ENCODE measurements at places on chromosomes 11 and 22.

DNA sequence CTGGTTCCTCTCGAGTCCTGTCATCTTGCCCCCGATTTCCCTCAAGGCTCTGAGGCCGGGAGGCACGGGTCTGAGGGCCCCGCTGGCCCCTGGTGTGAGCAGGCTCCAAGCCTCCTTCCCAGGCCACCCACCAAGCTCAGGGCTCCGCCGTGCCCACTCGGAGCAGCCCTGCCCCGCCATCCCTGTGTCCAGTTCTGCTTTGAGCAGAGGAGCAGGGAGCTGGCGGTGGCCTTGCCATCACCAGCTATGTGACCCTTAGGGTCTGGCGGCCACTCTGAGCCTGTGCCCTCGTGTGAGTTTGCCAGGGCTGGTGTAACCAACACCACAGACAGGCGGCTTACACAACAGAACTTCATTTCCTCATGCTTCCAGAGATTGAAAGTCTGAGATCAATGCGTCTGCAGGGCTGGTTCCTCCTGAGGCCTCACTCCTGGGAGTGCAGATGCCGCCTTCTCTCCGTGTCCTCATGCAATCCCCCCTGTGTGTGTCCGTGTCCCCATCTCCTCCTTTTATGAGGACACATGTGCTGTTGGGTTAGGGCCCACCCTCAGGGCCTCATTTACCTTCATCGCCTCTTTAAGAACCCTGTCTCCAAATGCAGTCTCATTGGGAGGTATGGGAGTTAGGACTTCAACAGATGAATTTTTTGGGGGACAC lies 36.5 kb upstream of the CELSR1 start:
- DNase-seq: no peak

DNA sequence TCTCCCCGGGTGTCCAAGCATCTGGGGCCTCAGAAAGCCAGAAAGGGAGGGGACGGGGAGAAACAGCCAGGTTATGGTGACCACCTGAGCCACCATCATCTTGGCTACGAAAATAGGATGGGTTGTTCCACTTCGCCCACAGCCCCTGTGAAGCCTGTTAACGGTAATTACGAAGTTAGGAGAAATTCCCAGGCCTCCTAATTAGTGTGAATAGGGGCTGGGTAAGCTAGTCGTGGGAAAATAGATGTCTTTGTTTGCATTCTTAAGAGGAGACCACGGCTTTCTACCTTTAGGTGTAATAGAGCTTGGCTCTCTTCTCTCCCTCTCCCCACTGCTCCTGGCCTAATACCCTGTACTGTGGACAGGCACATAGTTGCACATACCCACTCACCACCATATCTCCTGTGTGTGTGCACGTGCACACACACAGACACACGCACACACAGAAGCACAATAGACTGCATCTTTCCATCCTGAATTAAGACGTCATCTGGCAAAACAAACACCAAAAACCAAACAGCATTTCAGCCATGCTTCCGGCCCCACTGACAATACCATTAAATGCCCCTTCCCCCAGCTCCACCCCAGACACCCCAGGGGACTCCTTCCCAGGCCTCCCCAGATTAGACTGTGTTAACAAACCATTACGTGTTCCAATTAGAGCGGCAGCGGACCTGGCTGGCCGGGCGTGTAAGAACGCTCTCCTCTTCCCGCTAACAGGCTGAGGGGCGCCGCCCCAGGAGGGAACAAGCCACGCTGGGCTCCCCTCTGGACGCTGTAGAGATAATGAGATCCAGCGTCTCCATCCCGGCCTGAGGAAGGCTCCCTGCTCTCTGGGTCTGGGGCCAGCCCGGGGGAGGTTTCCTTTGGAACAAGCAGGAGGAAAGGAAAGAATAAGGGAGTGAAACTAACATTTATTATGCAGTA lies 72.8 kb downstream of the TP53I11 start:
- no peak for DNase-seq

GRCh38 chr22:36464715-36465231 lies 16.7 kb downstream of the TXN2 start:
- no peak for DNase-seq

GRCh38 chr11:47257517-47258316 lies at the start of gene NR1H3:
TSS of gene NR1H3 (plus strand) at chr11:47257996. CDS start at chr11:47259217, 1,221 bp downstream.
- DNase-seq: no peak

- DNase-seq: no peak
Measured at GRCh38 chr11:117822074-117823033, 2.2 kb downstream of the FXYD2 start.

DNA sequence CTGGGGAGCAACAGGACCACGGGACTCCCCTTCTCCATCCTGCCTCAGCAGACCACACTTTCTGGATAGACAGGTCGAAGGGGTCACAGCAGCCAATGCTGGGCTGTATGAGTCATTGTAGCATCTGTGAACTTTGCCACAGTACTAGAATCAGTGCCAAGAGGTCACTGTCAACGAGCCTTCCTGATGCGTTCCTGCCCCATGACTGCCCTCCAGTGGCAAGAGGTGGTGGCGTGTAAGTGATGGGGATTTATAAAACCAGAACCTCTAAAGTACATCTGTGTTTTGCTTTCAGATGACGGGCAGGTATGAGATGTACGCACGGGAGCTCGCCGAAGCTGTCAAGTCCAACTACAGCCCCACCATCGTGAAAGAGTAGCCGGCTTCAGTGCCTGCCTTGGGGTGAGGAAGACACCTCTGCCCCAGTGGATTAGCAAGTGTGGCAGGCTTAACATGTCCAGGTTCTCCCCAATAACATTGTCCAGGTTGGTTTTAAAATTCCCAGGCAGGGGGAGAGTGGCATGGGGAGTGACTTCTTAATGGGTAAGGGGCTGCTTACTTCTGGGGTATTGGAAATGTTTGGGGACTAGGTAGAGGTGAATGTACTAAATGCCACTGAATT lies 29.4 kb downstream of the GUCD1 start:
- DNase-seq: no peak

- no peak for DNase-seq
Measured at GRCh38 chr22:32854351-32854804, 52.9 kb downstream of the TIMP3 start.

GRCh38 chr22:24137595-24137994 lies 43.7 kb upstream of the SUSD2 start:
- no peak for DNase-seq

GRCh38 chr22:42134100-42135020 lies 3.8 kb upstream of the CYP2D6 start:
- DNase-seq: no peak

GRCh38 chr11:69818231-69818602 lies 999 bp downstream of the FGF3 start:
- no peak for DNase-seq

- DNase-seq: no peak
Measured at GRCh38 chr22:37905534-37906363, at the start of gene MICALL1. TSS of gene MICALL1 (plus strand) at chr22:37906297. CDS start at chr22:37906423, 126 bp downstream.

DNA sequence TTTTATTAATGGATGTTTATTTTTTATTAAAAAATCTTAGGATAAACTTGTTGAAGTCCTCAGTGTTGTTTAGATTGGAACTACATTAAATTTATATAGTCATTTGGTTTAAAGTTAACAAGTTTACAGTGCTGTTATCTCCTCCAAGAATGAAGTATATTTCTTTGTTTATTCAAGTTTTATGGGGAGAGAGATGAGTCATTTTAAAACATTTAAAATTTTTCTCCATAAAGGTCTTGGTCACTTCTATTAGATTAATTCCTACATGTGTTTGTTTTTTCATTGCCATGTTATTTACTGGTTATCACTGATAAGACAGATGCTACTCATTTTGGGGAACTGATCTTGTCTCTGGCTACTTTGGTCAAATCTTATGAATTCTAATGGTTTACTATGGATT lies 429.6 kb downstream of the METTL15 start:
- DNase-seq: no peak

DNA sequence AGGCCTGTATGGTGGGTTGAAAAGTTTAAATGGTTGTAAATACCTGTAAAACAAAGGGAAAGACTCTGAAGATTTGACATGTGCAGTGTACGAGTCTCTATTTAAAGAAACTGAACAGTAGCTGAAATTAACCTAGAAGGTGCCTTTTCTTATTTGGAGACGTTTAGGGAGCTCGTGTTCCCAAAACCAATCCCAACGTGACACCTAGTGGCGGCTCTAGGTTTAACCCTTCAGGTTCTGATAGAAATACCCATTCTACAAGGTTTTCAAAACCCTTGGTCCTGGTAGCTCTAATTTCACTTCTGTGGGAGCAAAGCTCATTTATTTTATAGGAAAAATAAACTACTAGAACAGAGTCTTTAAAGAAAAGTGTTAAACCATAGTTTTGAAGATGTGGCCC lies 258.3 kb downstream of the LRRC4C start:
- DNase-seq: no peak

DNA sequence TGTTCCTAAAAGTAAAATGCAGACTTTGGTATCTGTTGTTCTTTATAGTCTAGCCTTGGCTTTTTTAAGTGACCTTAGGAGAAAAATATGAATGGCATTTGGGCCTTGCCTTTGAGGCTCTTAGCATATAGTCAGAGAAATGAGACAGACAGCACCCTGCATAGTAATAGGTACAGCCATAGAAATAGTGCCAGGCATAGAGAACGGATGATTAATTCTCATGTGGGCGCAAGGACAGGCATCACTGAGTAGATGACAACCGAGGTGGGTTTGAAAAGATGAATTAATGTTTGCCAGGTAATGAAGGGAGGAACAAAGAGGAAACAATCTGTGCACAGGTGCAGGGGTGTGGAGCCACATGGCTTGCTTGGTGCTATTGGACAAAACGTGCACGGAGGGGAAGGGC lies 90.5 kb downstream of the BMAL1 start:
- DNase-seq: no peak

DNA sequence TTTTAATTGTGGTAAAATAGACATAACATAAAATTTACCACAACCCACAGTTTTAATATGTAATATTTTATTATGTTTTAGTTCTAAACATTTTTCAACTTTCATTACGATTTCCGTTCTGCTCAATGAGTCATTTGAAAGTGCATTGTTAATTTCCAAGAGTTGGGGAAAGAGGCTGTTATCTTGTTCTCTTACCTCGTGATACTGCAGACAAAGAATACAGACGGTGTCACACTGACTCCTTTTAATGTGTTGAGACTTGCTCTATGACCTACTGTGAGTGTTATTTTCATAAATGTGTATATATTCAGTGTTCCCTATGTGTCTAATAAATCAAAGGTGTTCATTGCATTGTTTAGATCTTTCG lies 10.8 kb upstream of the RAC2 start:
- no peak for DNase-seq

DNA sequence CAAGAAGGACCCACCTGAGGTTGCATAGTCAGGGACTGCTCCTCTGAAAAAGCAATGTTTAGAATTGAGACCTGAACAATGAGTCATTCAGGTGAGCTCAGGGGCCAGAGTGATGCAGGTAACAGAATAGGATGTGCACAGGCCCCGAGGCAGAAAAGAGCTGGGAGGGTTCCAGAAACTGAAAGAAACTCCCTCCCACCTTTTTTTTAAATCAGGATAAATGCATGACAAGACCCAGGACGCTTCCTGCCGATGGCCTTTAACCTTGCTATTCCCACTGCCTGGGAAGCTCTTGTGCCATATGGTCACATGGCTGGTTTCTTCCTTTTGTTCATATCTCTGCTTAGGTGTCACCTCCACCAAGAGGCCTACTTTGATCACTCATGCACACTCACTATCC lies 214.2 kb upstream of the ZBED5 start:
- DNase-seq: no peak

- DNase-seq: no peak
Measured at GRCh38 chr11:78539506-78539905, 35.2 kb downstream of the NARS2 start.

GRCh38 chr11:73469401-73469800 lies 93.2 kb downstream of the RELT start:
- no peak for DNase-seq

DNA sequence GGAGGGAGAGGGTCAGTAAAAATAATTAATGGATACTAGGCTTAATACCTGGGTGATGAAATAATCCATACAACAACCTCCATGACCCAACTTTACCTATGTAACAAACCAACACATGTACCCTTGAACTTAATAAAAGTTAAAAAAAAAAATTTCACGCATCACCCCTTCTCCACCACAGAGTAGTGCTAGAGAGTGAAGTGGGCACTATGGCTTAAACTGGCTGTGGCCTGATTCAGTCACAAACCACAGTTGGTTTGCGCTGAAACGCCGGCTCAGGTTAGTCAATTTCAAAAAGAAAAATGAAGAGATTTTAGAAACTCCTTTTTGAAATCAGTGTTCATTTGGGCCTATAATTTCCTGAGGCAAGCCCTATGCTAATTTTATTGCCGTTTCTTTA lies 144.3 kb downstream of the TRPC6 start:
- no peak for DNase-seq

DNA sequence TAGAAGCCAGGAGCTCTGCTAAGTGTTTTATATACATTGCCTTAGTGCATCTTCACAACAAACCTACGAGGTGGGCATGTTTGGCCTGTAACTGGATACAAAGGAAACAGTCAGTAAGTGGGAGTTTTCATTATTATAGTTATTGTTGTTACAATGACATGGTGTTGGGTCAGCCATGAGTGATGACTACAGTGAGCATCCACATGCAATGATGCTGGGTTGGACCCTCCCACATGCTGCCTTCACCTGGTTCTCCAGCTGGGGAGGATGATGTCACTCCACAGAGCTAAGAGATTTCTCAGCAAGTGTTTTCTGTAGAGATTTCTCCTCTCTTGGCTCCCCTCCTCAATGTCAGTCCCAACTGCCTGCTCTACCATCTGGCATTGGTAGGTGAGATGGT lies 59.3 kb downstream of the EHF start:
- DNase-seq: no peak

DNA sequence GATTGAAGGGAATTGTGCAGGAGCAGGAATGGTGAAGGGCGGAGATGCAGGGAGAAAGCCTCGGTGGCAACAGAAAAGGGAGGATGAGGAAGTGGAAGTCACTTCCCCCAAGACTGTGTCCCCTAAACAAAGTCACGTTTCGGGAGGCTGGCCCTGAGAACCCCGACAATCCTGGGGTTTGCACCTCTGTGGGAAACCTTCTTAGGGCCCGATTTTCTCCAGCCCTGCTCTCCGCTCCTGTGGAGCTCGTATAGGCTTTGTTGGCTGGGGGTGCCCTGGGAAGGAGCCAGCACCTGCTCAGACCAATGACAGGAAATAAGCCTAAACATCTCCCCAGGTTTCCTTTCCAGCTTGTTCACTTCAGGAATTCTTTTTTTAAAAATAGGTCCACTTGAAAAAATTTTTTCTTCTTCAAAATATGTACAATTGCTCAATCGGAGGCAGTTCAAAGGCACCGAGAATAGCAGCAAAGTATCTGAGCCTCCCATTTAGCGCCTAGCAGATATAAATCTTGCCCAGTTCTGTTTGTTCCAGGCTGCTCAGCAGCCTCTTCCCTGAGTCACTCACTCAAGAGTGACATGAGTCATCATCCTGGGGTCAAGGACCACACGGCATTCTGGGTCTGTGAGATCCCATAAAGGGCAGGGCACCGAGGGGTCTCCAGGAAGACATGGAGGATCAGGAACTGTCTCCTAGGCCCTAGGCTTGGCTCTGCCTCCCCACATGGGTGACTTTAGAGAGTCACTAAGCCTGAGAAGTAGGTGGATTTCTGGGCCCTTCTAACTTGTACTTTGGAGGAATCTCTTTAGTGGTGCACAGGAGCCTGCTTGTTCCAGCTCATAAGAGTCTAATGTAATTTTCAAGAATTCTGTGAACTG lies 34.0 kb downstream of the IRAG1 start:
- DNase-seq: no peak

- DNase-seq: no peak
Measured at GRCh38 chr11:89667001-89667400, 43.1 kb upstream of the TRIM77 start.

All from cortex of kidney (tissue), 1 donor.